GDM1 (cell line): ENCODE measurements at places on chromosomes 3 and 15.

GRCh38 chr3:46659285-46659684, 34.2 kb downstream of the ALS2CL start:
- no peak for DNase-seq

DNA sequence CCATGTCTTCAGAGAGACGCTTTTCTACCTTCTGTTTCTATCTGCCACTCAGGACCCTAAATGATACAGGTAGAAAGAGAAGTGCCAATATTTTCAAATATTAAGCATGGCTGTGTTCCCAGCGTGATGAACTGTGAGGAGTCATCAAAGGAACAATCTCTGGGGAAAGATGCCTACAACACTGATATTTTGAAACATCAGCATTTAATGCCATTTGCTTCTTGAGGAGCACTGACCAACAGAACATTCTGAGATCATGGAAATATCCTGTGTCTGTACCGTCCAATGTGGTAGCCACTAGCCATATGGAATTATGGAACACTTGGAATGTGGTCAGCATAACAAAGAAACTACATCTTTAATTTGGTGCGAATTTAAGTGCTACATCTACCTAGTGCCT, 117.9 kb upstream of the COL6A5 start:
- DNase-seq: no peak

DNA sequence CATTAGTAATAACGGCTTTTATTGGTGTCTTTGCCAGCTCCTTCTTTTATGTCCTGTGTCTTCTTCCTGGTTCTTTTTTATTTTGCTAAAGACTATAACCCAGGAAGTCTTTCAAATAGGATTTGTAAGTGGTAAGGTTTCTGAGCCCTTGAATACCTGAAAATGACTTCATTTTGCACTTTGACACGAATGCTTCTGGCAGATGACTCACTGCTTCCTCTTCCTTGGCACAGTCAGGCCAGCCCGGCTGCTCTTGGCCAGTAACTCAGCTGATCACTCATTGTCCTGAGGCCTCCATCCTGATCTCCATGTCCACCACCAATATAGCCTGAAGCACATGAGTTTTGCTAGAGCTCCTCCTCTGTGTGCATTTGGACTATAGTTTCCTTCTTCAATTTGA, 48.7 kb upstream of the NR2E3 start:
- no peak for DNase-seq

- DNase-seq: no peak
These were observed 188.3 kb downstream of the ECT2 start for GRCh38 chr3:172938788-172939187.

DNA sequence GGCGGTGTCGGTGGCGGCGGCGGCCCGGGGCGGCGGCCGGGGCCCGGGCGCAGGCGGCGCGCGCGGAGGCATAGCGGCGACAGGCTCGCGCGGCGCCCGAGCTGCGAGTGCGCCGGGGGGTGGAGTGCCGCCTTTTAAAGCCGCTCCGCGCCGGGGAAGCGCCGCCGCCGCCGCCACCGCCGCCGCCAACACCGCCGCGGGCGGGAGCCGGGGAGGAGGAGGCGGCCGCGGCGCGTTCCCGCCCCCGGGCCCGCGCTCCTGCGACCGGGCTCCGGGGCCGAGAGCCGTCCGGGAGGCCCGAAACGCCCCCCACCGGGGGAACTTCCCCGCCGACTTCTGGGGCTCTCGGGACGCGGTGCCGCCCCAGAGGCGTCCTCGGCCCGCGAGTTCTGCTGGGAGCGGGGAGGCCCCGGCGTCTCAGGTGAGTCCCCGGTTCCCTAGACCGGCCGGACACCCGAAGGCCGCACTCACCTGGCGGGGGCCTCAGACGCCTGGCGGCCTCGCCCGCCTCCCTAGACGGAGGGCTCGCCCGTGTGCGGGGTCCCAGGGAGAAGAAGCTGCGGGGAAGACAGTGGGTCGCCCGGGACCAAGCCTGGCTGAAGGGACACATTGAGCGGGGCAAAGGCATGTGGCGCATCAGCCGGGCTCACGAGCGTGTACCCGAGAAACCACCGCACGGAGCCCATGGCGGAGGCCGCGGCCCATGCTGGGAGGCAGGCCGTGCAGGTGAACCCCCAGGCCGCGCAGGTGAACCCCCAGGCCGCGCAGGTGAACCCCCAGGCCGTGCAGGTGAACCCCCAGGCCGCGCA, at the start of gene PCSK6:
Gene PCSK6, minus strand, starts transcription at position 109 of the 809 bp plus-strand sequence. Its CDS starts 37 bp downstream, at position 72.
- DNase-seq: no peak

- DNase-seq: no peak
These were observed 1047.3 kb downstream of the MCTP2 start for GRCh38 chr15:95278532-95279245.

DNA sequence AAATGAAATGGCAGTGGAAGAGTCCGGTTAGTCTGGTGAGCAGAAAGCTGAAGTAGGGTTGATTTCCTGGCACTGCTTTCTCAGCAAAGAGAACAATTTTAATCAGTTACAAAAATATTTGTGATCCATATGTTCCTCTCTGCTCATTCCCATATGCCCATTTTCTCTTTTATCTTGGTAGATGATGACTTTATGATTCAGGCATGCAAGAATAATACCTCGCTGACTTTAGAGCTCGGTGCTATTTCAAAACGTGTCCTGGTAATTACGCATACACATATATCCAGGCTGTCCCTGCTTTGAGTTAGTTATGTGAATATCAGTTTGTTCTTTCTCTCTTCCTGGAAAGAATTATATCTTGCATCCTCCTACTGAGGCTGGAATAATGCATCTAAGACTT, 38.5 kb downstream of the ARPP21 start:
- DNase-seq: no peak

DNA sequence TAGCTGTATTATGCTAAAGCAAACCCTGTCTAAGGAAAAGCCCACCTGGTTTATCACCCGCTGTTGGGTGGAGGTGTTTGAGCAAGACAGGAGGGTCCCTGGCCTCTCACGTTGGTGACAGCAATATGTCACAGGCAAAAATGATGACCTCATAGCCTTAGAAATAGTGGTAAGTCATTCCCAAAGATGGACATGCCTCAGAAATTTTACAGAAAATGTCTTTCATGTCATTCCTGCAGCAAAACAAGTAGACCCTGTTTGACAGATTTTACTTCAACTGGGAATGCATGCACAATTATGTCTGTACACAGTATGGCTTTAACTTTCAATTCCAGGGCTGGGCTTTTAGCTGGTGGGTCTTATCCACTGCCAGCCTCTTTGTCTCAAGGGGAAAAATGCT, 362.3 kb upstream of the C2CD4B start:
- DNase-seq: no peak

DNA sequence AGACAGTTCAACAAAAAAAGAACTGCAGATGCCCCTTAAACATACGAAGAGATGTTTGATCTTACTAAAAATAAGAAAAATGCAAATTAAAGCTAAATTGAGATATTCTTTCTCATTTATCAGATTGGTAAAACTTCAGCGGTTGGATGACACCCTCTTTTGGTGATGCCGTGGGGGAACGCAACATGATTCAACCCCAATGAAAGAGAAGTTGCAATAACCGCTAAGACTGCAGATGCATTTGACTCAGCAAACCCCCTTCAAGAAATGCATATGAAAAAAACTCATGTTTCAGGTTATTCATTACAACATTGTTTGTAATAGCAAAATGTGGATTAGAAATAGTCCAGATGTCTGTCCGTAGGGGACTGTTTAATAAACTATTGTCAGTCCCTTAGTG, 3.6 kb downstream of the KLHL6 start:
- DNase-seq: no peak

- DNase-seq: no peak
These were observed 25.3 kb downstream of the CMSS1 start for GRCh38 chr3:99842826-99843589.

GRCh38 chr3:170889630-170890029, 18.8 kb downstream of the EIF5A2 start:
- no peak for DNase-seq

GRCh38 chr3:87227104-87227834, at the start of gene CHMP2B:
Gene CHMP2B, plus strand, starts transcription at chr3:87227309. Its CDS starts 214 bp downstream, at chr3:87227523.
- DNase-seq: peak; percentile 88

- no peak for DNase-seq
These were observed 79.4 kb downstream of the ZPLD1 start for GRCh38 chr3:102514241-102514640.

DNA sequence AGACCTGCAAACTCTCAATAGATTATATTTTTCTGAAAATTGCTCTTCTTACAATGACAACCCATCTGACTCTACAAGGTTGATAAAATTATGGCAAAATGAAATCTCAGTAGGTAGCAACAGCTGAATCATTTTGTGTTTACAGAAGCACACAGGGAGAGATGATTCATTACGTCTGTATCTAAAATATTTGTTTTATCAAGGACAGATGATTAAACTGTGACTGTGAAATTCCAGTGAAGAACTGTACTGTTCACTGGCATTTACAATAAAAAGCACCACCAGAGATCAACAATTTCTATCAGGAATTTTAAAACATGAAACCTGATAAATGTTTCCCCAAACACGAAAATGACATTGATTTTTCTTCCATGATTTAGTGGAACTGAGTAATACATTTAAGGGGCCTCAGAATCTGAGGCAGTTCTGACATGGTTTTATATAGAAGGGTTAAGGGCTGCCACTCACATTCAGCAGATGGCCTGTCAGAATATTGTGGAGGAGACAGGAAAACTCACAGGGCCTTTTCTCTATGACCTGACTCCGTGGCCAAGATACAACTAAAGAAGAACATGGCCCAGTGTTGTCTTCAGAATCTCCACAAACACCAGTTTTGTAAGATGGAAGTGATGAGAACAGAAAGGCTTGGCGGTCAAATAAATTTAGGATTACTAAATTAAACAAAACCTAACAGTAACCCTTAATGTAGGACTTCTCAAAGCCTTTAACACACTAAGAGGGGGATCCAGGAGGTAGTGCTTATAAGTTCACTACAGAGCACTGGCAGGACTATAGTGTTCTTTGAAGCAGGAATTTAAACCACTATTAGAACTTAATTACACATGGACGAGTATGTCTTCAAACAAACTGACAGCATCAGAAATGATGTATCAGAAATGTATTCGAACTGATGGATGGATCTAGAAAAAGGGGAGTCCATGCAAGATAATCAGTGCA, 25.9 kb downstream of the RAD18 start:
- DNase-seq: no peak

DNA sequence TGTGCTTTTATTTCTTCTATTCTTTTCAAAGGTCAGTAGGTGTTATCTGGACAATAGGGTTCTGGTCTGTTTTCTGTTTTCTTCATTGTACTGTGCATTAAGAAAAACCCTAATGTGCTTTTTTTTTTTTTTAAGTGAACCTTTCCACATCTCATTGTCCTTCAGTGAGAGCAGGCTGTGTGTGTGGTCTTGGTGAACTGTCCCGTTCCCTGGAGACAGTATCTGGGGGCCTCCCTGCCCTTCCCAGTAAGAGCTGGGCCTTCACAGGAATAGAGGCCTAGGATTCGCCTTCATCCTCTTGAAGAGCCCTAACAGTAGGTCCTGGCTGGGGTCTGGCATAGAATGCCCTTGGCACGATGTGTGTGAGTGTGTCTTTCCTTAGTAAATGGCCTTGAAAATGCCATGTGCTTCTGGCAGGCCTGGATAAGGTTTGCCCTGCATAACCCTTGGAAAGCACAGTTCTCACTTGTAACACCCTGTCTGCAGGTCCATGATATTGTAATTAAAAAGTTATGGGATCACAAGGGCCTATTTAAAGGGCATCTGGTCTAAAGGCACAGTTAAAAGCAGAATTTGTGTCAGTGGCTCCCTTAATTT, 81.2 kb downstream of the IGF1R start:
- DNase-seq: no peak

GRCh38 chr15:88465633-88466224, 1.5 kb downstream of the MRPL46 start:
- DNase-seq: no peak

DNA sequence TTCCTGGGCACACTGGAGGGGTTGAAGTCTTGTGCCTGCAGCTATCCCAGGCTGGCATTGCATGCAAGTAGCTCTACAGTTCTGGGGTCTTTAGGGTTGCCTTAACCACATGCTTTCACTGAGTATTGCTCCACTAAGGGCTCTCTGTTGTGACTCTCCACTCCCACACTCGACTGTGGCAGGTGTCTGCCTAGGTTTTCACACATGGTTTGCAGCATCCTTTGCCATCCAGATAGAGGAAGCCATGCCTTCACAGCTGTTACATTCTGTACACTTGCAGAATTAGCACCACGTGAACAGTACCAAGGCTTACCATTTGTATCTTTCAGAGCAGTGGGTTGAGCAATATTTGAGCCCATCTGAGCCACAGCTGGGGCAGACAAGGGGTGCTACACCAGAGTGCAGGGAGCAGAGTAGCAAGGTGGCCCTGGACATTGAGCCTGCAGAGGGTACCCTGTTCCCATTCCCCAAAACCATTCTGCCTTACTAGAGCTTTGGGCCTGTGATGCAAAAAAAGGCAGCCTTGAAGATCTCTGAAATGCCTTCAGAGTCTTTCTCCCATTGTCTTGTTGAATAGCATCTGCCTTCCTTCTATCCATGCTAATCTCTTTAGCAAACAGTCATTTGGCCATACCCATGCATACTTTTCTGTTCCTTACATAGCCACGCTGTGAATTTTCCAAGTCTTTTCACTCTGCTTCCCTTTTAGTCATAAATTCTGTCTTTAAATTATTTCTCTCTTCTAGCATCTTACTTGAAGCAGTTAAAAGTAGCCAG, 95.2 kb upstream of the PLCL2 start:
- no peak for DNase-seq

DNA sequence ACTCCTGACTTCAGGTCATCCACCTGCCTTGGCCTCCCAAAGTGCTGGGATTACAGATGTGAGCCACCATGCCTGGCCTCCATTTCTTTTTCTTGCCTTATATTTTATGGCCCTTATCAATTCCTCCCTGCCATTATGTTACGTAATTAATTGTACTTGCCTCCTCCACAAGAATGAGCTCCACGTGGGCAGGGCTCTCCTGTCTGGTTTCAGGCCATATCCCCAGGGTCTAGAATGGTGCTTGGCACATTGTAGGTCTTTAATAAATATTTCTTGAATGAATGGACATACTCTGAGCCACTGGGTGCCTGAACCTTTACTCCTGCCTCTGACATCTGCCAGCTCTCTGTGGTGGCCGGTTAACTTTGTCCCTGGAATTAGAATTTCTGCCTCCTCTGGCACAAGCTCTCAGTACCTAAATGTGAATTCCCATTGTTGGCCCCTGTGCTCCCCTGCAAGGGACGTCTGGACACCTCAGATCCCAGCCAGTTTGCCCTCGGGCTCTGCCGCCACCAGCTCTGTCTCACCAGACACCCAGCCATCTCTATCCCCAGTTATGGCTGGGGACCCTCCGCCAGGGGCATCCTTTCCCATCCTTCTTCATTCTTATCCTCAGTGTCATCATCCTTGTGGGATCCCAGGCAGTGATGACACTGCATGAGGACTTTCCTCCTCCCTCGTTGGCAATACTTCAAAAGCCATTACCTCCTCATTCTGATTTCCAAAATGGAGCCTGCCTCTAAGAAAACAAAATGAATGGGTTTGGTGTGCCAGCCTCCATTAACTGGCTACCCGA, 165.6 kb upstream of the SMAD3 start:
- DNase-seq: no peak

GRCh38 chr3:37531066-37531720, 330.5 kb upstream of the CTDSPL start:
- DNase-seq: peak; percentile 52

DNA sequence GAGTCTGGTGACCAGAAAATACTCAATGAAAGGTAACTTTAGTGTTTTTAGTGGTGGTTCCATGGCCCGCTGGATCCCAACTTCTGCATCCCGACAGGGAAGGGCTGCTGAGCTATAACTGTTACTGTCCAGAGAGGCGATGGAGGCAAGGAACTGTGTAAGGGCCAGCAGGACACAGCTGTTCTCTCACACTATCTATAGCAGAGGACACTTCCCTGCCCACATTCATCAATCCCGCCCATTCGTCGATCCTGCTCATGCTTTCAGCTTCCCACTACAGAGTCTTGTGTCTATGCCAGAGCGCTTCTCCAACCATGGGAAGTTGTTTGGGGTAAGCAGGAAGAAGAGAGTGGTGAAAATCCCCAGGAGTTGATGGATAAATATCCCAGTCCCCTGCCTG, 8.4 kb downstream of the COLQ start:
- no peak for DNase-seq
